NCI-H187 treated with DMSO at 0.1 percent for 48 hours (cell line): ENCODE measurements at places on chromosomes 3 and 15.

- no peak for DNase-seq
These were observed 123.8 kb upstream of the CHL1 start for GRCh38 chr3:72776-73175.

DNA sequence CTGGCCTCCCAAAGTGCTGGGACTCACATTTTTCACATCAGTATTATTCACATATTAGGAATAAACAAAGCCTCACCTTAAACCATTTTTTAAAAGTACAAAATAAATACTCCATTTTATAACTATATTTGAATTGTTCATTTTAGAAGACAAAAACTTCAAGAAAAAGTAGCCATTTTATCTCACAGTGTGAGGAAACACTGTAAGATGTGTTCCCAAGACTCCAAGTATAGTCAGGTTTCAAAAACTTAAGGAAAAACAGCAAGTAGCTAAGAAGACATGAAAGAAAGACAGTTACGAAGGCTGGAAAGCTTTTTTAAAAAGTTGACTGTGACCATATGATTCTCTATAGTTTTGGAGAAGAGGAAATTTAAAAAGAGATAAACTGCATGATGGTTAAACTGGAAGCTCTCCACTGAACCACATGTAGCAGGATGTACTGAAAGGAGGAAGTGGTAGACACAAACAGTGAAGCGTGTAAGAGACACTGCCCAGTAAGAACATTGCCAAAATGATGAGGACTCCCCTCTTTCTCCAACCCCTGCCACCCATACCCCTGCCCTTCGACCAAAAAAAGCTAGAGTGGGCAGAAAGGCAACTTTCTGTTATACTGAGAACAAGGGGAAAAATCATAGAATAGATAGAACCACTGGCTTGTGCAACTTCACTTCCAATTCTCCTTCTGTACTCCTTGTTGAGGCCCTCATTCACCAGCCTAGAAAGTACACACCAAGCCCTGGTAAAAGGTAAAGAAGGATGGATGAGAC is 6.2 kb upstream of the TMF1 start:
- DNase-seq, result no peak

DNA sequence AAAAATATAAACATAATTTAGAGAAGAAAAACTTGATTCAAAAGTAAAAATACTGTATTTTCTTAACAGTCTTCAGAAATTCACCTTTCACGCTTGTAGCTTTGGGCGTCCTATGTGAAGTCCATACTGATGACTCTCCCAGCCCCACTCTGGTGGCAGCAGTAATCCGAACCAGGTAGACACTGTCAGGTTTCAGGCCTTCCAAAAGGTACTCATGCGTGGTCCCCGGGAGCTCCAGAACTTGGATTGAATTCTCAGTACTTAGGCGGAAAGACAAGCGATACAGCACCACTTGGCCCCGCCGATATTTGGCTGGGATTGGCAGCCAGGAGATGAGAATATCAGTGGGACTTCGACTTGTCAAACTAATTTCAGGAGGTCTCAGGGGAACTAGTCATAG is 69.7 kb downstream of the PRTG start:
- no peak for DNase-seq

- DNase-seq, result no peak
These were observed 238.6 kb upstream of the TPM1 start for GRCh38 chr15:62803856-62804400.

GRCh38 chr3:177196008-177196455 is 1.2 kb downstream of the TBL1XR1 start:
- no peak for DNase-seq
